Bronchial epithelial cell (primary cell): ENCODE measurements at places on chromosomes 5 and 9.
A peak's percentile ranks its signal among the peaks of the same experiment; 100 is the strongest.

DNA sequence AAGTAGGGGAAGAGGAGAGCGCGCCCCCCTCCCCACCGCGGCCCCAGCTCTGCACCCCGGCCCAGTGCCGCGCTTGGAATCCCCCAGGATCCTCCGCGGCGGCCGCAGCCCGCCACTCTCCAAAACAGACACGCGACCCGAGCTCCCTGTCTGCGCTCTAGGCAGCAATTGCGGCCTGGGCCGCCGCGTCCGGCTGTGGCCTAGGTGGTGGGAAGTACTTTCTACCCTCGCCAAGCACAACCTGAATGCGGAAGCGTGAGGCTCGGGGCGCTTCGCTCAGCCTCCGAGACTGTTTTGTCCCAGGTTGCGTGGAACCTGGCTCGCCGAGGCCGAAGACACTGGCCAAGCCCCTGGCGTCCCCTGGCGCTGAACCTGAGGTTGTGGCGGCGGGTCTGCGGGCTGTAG lies 3.3 kb upstream of the FOXB2 start:
- DNase-seq, result no peak

GRCh38 chr5:133333326-133334150 lies 278.8 kb downstream of the FSTL4 start:
- DNase-seq, result no peak

GRCh38 chr5:51811883-51812471 lies 428.7 kb downstream of the ISL1 start:
- no peak for DNase-seq

GRCh38 chr9:33620738-33621439 lies 96.8 kb downstream of the ANKRD18B start:
- DNase-seq, result peak; percentile 100

DNA sequence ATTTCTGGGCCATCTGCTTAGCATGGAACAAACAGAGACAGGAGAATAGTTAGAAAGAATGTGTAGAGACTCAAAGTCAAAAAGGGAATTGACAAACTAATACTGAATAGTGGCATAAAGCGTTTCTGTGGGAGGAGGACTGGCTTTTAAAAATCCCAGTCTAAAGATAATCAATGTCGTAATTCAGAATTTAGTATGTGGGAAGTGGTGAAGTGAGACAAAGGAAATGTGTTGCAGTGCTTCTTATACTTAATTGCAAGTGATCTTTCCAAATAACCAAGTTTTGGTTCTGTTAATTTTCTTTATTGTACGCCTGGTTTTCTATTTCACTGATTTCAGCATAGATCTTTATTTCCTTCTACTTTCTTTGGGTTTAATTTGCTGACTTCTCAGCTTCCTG lies 133.2 kb downstream of the ENTREP1 start:
- DNase-seq, result no peak

DNA sequence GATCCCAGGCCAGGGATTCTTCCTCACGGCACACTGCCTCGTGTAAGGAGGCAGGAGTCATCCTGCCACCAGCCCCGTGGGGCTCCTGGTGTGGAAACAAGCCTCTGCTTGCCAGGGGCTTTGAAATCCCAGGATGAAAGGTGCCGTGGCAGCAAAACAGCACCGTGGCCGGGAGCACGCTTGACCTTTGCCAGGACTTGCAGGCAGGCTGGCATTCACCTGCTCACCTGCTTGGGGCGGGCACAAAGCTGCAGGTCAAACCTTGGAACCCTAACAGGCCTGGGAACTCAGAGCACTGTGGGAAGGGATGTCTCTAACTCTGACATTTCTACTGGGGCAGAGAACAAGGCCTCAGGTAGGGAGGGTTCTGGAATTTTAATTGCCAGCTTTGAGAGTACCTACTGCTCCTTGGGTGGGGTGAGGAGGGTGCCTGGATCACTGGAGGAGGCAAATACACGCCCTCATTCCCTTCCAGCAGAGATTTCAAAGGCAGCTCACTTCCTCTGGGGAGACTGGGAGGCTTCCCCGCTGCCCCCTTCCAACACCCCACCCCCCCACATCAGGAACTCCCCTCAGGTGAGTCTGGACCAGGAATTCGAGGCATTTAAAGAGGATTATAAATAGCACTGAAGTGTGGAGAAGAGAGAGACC lies 45.6 kb upstream of the STXBP1 start:
- peak; percentile 57 for DNase-seq

- no peak for DNase-seq
Observed at GRCh38 chr5:11483630-11484029, 420.6 kb downstream of the CTNND2 start.

GRCh38 chr5:9269014-9269413 lies 276.9 kb downstream of the SEMA5A start:
- DNase-seq, result peak; percentile 23
